ENCODE measurements at places on chromosomes 1 and 21.

GRCh38 chr1:55039342-55040082 is at the start of gene PCSK9:
Gene PCSK9 (plus strand): TSS chr1:55039548. CDS start chr1:55039838, 290 bp downstream.
- DNase-seq: no peak

DNA sequence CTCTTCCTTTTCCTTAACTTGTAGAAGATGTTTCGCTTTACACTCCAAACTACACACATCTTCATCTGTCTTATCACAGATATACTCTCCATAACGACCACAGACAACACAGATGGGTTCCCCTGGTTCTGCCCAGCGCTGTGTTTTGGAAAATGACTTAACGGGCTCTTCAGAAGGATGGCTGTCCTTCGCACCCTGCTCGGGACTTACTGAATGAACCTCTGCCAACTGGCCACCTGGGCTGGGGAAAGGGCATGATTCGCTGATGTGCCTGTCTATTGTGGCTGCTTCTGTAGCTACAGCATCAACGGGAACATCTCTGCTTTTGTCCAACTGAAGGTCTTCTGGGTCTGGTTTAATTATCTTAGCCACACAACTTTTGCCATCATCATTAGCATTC is 3.4 kb downstream of the DDX59 start:
- DNase-seq: no peak

DNA sequence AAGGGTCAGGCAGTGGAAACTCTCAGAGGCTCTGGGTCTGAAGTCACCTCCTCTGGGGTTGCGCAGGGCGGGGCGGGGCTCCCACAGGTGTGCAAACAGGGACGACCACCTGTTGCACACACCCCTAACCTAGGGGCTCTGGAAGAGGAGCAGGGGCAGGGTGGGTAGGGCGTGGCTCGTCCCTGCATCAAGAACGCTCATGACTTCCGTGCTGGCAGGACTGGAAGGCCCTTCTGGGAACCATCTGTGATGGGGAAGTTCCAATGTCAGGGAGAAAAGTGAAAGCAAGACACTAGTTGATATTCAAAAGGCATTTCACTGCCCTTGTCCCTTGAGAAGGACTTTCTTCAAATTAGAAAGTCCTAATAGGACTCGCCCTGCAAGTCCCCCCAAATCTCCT is 22.1 kb upstream of the CLSTN1 start:
- no peak for DNase-seq

GRCh38 chr1:60225486-60225885 is 151.9 kb upstream of the C1orf87 start:
- no peak for DNase-seq

- no peak for DNase-seq
Measured at GRCh38 chr1:14616632-14617396, 18.3 kb downstream of the KAZN start.

GRCh38 chr1:41461790-41462679 is 22.4 kb downstream of the EDN2 start:
- DNase-seq: no peak

GRCh38 chr1:43366601-43367025 is 1.2 kb downstream of the ELOVL1 start:
- DNase-seq: no peak

- DNase-seq: no peak
Measured at GRCh38 chr1:54887665-54888071, 673 bp upstream of the DHCR24 start.

DNA sequence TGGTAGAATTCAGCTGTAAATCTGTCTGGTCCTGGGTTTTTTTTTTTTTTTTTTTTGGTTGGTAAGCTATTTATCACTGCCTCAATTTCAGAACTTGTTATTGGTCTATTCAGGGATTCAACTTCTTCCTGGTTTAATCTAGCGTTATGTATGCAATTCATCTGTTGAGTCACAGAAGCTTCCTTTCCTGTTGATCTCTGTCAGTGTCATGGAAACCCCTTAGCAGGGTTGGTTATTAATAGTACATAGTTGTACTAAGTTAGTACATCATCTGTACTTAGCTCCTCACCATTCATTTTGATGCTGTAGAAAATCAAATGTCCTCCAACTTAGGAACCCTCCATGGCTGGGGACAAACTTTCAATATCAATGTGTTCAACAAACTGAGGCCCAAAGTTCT is 51.0 kb upstream of the BARHL2 start:
- DNase-seq: no peak

- no peak for DNase-seq
Measured at GRCh38 chr1:79472067-79472656, 465.6 kb upstream of the ADGRL4 start.

DNA sequence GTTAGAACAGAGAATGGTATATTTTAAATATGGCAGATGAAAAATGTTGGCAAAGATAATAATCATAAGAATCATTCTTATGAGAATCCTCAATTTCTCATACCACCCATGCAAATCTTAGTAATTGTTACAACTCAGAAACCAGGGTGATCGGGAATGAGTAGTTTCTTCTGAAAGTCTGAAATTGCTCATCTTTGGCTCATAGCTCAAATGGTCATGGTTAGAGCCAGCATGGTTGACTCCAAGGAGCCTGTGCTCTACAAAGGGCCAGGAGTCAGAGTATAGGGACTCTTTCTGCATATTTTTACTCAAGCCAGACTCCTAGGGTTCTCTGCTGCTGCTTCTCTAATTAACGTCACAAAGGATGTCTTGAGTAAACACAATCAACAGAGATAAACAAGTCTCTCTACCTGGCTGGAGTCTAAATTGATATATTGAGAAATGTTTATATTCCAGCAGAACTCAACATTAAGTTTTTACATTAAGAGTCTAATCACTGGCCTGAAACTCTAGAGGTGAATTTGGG is 1.9 kb upstream of the ETV3 start:
- DNase-seq: no peak

GRCh38 chr1:101128846-101129245 is 103.3 kb upstream of the DPH5 start:
- no peak for DNase-seq

- no peak for DNase-seq
Measured at GRCh38 chr1:31795801-31796621, 19.8 kb downstream of the SPOCD1 start.

DNA sequence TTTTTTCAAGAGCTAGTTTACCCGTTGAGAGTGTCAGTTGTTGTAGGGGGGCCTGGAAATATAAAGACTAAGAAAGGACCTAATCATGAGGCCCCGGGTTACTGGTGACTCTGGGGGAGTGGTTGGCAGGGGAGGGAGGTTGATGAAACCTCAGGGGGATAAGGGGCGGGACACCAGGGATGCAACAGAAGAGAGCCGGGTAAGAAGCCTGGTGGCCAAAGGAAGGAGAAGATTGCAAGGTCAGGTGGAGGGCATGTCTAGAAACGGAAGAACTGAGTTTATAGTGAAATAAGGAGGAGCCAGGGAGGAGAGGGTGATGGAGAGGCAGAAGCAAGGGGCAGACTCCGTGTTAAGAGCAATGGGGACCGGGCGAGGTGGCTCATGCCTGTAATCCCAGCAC is 12.5 kb upstream of the SPOCD1 start:
- DNase-seq: no peak

DNA sequence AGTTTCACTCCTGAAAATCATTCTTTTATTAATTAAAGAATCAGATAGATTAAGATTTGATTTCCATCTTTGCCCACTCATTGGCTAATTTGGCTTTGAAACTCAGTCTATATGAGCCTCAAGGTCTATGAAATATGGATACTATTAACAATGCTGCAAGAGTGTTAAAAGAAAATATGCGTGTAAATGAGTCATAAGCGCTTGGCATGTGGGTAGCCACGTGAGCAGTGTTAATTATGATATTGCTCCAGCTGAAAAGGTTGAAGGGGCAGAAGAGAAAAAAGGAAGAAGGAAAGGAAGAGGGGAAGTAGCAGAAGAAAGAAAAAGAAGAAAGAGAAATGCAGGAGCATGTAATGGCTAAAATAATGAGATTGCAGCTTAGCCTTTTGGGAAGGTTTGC is 151.4 kb downstream of the CHRM3 start:
- no peak for DNase-seq

GRCh38 chr1:44792736-44793502 is 4.9 kb upstream of the BEST4 start:
- no peak for DNase-seq

GRCh38 chr1:61828805-61829204 is 86.5 kb downstream of the PATJ start:
- no peak for DNase-seq

DNA sequence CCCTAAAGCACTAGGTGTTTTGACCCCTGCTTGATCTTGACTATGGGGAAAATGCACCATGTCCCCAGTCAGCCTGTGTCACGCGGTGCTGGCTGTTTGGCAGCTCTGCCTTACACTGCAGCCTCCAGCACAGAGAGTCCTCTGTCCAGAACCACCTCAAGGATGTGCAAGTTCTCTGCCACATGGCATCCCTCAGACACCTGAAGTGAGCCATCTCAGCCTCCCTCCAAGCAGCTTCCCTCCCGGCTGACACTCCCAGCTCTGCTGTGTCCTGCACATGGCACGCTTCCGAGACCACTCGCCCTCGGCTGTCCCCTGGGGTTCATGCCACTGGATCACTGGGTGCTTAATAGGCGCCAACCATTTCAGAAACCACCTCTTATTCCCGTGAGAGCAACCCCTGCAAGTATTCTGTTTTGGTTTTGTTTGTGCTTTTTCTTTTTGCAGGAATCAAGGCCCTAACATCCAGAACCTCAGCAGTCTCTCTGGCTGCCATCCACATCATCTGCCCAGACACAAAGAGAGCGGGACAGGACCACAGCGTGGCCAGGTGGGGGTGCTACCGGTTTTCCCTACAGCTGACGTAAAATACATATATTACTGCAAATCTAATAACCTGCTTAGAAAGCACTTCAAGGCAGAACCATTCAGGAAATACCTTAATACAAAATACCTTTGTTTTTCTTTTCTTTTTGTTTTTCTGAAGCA is 45.7 kb downstream of the CAPZB start:
- DNase-seq: no peak

GRCh38 chr1:65889441-65889840 is 96.7 kb downstream of the PDE4B start:
- DNase-seq: no peak

DNA sequence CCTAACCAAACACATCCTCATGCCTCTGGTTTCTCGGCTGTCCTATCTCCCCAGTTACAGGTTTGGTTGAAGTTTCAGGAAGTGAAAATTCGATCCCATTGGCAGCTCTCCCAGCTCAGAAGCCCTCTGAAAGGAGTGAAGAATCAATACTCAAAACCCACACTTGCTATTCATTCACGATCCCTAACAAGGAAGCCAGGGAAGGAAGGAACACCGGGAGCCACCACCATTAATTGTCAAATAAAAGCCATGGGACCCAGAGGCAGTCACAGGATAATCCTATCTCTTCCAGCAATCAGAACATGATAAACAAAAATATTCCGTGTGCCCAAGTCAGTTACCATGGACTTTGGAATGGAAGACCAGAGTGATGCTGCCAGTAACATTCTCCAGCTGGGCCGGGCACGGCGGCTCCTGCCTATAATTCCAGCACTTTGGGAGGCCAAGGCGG is 7.0 kb downstream of the TMPRSS2 start:
- DNase-seq: no peak

DNA sequence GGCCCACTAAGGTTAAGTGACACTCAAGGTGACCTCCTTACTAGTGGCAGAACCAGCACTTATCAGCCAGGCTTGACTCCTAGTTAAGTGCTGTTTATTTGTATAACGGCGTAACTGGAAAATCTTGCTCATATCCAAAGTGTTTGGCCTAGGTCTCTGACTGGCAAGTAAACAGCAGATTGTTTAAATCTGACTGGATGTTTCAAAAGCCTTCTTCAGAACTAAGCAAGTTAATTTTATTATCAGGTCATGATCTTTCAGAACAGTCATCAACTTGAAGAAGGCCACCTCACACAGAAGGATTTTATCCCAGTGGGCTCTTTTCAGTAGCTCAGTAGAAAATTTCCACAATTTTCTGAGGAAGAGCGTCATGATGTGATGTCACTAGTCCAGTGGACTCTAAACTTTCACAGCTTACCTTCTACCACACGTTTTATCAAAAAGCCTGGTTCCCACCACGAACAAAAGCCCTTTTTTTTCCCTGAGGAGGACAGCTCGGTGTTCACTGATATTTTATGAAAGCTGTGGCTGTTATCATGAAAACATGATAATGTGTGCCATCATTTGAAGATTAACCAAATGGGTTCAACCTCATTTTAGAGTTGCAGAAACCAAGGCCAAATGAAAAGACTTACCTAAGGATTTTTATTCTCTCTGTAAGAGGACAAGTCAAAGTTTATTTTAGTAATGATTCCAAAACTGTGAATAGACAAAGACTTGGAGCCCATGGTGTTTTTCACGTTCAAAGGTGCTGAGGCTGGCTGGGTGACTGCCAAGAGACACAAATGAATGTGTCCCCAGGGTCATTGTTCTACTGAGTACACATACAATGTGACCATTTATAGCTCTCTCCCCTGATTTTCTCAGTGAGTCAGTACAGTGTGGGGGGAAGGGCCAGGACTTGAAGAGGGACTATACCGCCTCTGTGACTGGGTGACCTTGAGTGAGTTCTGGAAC is 9.1 kb downstream of the SGIP1 start:
- no peak for DNase-seq

DNA sequence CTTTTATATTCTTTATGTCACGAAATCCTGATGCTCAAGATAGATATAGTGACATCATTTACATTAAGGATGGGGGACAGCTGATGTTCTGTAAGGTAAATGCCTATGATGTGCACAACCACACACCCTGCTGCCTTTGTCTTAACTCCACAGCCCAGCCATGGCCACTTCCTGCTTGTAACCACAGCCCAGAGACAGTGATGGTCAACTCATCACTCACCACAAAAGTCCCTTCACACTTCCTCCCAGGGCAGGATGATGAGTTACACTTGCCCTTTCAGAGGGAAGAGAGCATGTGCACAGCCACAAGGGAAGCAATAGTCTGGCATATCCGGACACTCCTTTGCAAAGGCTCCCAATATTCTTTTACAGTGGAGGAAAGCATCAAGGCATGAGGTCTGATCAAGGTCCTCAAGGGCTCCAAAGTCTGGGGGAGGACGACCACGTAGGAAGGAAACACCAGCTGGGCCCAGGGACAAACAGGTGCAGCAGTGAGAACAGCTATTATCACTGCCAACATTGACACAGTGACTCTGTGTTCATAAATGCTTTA is 53.8 kb downstream of the PLPP3 start:
- DNase-seq: no peak

- DNase-seq: no peak
Measured at GRCh38 chr21:15279482-15279881, 214.7 kb upstream of the NRIP1 start.

GRCh38 chr1:205627956-205628355 is 3.9 kb downstream of the ELK4 start:
- no peak for DNase-seq

- DNase-seq: no peak
Measured at GRCh38 chr1:93588206-93588605, 93.4 kb downstream of the BCAR3 start.

GRCh38 chr1:218473522-218473921 is 128.4 kb downstream of the TGFB2 start:
- no peak for DNase-seq

- no peak for DNase-seq
Measured at GRCh38 chr1:167698313-167698712, 23.5 kb upstream of the MPZL1 start.

- peak; percentile 74 for DNase-seq
Measured at GRCh38 chr1:225460737-225461532, 33.1 kb upstream of the LBR start.

GRCh38 chr1:216632980-216633379 is 90.2 kb downstream of the ESRRG start:
- no peak for DNase-seq
